ENCODE measurements at places on chromosomes 3 and 15. TPM values are rescaled to one million over a fixed set of nuclear protein-coding genes. Genes with fewer than 3 reads are reported as not detected.

Gene MME
- 80.3 TPM for total RNA-seq

Gene CHRFAM7A
- total RNA-seq = not detected

Gene GOLGA6A
- total RNA-seq = not detected

Gene DGKG
- 0.72 TPM for total RNA-seq

Gene TRANK1
- 6.9 TPM for total RNA-seq
